ENCODE measurements at places on chromosomes 12 and 14. TPM values are rescaled to one million over a fixed set of nuclear protein-coding genes. Genes with fewer than 3 reads are reported as not detected.

DNA sequence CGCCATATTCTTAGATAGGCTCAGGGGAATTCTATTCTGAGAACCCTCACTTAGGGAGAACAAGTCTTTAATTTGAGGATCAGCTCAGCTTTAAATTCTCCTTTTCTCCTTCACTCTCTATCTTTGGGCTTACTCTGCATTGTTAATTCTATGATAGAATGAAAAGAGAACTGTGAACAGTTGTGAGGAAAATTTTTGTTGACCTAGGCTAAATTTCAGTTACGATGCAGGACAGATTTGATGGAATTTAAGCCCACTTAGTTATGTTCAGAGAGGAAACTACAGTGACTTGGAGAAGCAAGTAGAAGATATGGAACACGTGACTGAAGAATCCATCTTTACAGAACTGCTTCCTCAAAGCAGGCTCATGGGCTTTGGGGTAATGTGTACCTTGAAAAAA lies 82.7 kb downstream of the TBC1D30 start:
- DNase-seq, result no peak

RND1 gene
- not detected for total RNA-seq

- DNase-seq, result no peak
Measured at GRCh38 chr12:119678459-119678858, 10.5 kb downstream of the PRKAB1 start.

KCNH5 gene
- 0.06 TPM for total RNA-seq

DNA sequence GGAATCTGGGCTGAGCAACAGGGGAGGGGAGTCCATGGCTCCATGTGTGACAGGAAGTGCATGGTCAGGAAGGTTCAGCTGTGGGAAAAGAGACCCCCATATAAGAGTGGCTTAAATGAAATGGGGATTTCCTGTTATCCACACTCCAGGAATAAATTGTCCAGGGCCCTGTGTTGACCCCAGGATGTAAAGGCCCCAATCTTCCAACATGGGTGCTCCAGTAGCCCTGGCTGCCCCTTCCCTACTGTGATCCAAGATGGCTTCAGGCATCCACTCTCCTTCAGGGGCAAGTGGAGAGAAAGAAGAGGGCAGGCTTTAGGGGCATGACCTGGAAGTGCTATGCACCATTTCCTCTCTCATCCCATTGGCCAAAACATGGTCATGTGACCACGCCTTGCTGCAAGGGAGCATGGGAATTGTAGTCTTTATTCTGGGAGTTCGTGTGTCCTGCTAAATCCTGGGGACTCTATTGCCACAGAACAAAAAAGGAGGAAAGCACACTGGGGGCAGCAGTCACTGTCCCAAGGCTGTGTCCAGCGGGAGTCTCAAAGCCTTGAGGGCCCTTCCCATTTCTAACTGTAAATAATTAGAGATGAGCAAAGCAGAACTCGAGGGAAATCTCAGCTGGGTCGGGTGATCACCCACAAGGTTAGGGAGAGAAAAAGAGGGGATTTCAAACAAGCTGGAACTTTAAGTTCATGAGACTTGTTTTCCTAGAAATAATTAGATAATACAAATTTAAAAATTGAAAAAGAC lies 289.2 kb downstream of the ADGRD1 start:
- no peak for DNase-seq

DNA sequence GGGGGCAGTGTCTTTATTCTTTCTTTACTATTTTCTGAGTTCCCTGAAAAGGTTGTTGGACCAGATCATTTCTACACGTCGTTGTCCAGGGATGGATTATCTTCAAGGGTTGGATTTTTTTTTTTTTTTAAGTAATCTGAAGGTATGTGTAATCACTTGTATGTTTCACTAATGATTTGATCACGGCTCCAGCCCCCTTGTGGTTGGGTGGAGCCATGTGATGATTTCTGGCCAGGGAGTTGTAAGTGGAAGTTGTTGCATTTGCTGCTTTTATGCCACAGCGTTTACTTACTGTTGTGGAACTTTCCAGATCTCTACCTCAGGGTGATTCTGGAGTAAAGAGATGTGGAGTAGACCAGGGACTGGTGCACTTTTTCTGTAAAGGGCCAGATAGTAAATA lies 390.3 kb downstream of the AACS start:
- DNase-seq, result no peak

DNA sequence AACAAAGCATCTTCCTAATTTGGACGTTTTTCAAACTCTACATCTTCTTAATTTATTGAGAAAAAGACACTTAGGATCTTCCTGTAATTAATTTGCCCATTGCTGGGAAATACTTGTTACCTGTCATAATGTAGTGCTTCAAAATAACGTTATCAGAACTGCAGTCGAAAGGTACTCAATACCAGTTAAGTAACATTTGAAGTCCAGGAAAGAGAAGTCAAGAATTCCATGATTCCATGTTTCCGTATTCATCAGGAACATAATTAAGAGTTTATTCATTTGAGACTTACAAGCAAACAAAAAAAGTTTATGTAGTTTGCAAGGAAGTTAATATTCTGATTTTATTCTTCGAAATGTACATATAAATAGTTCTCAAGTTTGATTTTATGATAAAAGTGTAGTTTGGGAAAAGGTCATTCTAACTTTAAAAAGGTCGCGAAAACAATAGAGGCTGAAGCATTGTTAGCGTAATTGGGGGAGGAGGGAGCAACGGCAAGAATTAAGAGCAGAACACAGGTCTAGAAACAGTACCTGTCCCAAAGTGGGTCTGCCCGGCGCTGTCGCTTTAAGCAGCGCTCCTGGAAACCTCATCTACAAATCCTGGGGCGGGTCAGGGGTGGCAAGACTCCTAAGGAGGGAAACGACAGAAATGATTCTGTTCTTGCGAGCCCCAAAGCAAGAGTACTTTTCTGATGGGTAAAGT lies 1.2 kb upstream of the KCNMB4 start:
- DNase-seq, result no peak

DNA sequence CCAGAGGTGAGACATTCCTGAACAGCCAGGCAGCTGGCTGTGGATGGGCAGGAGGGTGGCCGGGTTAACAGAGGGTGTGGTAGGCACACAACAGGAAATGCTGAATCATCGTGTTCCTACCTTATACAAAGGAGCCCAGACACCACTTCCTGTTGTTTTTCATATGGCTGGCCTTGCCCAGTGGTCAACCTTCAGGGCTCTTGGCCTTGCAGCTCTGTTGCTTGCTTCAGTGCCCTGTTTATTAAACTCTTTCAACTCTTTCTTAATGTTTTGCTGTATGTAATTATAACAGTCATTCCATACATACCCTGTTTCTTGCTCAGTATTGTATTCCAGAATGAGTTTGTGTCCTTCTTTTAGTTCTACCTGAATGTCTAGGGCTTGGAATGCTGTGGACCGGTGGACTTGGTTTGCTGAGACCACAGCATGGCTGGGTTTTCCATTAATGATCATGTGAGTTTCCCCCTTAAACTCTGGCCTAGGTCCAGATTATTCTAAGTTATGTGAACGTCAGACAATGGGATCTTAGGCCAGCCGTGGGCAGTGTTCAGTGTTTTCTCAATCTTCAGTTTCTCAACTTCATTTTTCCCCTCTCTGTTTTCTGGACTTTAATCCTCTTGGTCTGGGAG lies 11.9 kb downstream of the CFAP54 start:
- peak; percentile 78 for DNase-seq

DNA sequence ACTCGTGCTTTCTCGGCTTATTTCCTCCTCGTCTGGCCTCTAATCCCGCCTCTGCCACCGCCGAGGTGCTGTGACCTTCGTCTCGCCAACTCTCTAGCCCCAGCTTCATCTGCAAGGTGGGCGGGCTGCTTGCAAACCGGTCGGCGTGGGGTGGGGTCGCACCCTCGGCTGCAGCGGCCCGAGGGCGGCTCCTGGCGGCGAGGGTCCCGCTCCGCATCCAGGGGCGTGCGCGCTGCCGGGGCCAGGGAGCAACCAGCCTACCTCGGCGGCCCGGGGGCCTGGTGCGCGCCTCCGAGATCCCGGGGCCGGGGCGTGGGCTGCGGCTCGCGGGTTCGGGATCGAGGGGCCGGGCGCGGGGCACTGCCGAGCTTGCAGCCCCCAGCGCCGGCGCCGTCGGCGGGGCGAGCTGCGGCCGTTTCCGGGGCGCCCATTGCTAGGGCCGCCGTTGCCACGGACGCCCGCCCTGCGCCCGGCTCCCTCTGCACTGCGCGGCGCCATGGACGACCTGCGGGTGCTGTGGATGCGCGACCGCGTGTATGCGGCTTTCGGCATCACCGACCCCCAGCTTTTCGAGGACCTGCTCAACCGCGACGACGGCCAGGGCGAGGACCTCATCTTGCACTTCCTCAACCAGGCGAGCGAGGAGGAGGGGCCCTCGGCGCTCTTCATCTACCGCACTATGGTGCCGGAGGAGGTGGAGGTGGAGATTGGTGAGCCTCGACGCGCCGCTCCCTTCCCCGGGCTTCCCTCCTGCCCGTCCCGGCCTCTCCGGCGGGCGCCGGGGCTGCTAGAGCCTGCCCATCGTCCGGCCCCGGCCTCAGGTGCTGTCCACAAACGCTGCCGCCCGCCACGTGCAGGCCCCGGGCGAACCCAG lies at the start of gene DNAH10:
TSS of gene DNAH10 (plus strand) at position 461 of the 874 bp plus-strand sequence. CDS start at position 497, 36 bp downstream.
- no peak for DNase-seq

DNA sequence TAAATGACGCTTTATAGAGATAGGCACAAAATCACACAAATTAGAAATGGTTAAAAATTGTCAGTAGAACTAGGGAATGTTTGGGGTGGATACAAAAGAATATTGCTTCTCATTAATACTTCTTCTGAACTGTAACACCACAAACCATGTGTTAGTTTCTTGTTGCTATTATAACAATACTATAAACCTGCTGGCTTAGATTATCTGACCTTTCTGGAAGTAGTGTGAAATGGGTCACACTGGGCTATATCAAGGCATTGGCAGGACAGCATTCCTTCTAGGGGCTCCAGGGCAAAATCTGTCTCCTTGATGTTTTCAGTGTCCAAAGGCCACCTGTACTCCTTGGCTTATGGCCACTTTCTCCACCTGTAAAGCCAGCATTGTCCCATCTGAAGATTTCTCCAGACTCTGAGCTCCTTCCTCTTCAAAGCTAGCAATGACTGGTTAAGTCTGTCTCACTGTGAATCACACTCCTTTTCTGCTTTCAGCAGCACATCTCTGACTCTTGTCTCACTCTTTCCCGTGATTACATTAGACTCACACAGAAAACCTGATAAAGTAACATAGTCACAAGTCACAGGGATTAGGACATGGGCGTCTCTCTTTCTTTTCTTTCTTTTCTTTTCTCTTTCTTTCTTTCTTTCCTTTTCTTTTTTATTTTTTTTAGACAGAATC lies 86.3 kb downstream of the SLC15A4 start:
- no peak for DNase-seq

- no peak for DNase-seq
Measured at GRCh38 chr14:55908106-55908505, 210.1 kb upstream of the PELI2 start.

TMCC3 gene
- 5.1 TPM for total RNA-seq

DNA sequence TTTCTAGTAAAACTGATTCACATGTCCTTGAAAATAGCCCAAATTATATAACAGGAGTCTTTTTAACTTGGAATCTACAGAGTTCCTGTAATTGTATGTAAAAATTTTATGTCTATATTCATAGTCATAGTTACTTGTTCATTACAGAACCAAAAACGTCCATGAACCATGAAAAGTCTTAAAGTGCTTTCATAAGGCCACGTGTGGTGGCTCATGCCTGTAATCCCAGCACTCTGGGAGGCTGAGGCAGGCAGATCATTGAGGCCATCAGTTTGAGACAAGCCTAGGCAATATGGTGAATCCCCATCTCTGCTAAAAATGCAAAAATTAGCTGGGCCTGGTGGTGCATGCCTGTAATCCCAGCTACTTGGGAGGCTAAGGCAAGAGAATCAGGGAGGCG lies 48.4 kb downstream of the GALNT4 start:
- DNase-seq, result no peak

NOVA1 gene
- total RNA-seq, result 1.3 TPM

GRCh38 chr14:27730204-27730603 lies 1036.4 kb upstream of the FOXG1 start:
- DNase-seq, result no peak

GRCh38 chr12:54358191-54358944 lies 5.9 kb downstream of the GPR84 start:
- DNase-seq, result no peak

DNA sequence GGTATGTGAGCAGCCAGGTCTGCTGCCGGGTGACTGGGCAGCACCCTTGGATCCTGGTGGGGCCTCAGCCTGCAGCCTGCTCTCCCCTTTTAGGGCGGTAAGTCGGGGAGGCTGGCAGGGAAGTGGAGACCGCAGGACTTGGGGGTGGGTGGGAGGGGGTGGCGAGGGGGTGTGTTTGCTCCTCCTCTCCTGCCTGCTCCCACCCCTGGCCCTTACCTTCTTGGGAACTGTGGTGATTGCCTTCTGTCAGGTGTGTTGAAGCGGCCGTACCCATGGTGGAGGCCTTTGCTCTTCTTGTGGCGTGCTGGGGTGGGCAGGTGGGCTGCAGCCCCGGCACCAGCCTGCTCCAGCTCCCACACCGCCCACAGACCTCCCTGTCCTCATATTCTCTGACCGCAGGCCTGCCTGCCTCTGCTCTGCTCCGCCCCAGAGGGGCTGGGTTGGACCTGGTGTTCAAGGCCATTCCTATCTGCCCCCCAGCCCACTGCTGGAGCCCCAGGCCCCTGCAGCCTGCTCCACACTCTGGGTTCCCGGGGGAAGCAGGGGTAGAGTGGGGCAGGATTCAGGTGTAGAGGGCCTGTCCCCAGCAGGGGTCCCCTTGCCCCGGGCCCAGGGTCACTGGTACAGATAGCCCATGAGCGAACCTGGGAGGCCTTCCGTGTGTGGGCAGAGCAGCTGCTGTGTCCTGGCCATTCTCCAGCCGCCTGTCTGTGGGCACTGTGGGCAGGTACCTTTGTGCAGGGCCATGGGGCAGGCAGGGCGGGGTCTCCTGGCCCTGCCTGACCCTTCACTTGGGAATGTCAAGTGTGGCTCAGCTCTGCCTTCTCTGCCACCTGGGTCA lies 5.2 kb downstream of the TEDC1 start:
- DNase-seq, result no peak

LRIG3 gene
- total RNA-seq, result 11.5 TPM

- no peak for DNase-seq
Measured at GRCh38 chr12:11954181-11954580, 116.6 kb upstream of the BCL2L14 start.

RNF10 gene
- 68.5 TPM for total RNA-seq

PTGDR gene
- total RNA-seq, result not detected

DNA sequence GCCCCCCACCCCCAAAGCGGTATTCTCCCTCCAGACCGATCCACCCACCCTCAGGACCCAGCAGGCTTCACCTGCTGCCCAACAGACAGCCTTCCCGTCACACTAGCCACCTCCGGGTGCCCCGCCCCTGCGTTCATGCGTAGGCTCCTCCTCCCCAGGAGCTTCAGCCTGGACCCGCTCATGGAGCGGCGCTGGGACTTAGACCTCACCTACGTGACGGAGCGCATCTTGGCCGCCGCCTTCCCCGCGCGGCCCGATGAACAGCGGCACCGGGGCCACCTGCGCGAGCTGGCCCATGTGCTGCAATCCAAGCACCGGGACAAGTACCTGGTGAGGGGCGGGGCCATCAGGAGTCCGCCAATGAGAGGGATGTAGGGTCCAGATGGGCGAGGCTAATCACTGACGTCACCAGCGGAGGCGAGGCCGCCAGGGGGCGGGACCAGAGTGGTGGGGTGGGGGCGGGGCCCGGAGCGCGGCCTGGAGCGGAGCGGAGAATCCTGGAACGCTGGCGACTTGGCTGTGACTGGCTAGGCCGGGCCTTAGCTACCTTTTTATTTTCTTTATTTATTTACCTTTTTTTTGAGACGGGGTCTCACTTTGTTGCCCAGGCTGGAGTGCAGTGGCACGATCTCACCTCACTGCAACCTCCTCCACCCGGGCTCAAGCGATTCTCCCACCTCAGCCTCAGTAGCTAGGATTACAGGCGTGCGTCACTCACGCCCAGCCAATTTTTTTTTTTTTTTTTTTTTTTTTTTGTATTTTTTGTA lies 4.4 kb downstream of the TNS2 start:
- DNase-seq, result no peak

Data from LHCN-M2 (cell line).